HEK293T (cell line): ENCODE measurements at places on chromosomes 1 and 21.

GRCh38 chr21:16519644-16520043, 789.9 kb downstream of the USP25 start:
- no peak for DNase-seq

- DNase-seq: no peak
Measured at GRCh38 chr21:34935898-34936297, 113.2 kb downstream of the RUNX1 start.

DNA sequence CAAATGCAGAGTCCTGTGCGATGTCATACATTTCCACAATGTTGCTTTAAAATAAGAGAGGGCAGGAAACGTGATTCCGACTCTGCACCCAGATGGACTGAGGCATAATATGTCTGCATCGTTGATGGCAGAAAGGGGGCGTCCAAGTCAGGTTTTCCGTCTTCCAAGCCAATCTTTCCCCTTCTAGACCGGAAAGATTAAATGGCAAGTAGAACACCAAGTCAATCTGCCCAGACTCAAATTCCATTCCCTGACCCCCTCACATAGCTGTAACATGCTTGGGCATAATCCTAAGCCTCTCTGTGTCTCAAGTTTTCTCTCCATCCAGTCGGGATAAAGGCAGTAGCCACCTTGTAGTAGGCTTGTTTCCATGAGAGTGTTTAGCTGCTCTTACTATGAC, 14.4 kb downstream of the PCP4 start:
- no peak for DNase-seq

- DNase-seq: no peak
Measured at GRCh38 chr21:25170681-25171080, 436.6 kb downstream of the MRPL39 start.

- no peak for DNase-seq
Measured at GRCh38 chr1:55204997-55205396, 10.2 kb downstream of the USP24 start.

- DNase-seq: no peak
Measured at GRCh38 chr1:22799971-22800370, 89.3 kb downstream of the EPHB2 start.

- DNase-seq: no peak
Measured at GRCh38 chr1:15287035-15287979, 40.3 kb downstream of the FHAD1 start.

GRCh38 chr1:7753641-7754040, 17.5 kb upstream of the VAMP3 start:
- no peak for DNase-seq

DNA sequence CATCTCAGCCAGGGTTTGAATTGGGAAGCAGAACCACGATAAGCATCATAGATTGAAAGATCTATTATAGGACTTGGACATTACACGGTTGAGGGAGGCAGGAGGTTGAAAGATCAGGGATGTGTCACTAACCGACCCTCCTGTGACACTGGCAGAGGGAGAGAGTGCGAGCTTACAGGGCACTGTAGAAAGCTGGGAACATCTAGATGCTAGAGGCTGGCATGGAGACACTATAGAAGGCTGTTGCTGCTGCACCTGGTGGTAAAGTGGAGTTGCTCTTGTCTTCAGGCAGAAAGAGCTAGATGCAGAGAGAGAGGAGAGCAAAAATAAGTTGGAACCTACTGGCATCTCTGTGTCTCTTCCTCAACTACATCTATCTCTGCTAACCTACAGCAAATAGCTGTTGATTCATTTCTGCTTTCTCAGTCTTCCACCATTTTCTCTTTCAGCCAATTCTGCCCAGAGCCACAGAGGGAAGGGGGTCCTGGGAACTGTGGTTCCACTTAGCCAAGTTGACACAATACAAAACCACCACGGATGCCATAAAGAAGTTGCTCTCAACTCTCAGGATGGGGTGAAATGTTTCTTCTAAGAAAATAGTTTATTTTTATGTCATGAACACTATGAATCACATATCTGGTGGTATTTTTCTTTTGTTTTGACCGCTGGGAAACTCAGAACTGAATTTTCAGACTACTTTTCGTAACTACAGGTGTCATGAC, 155.9 kb downstream of the ZNF281 start:
- no peak for DNase-seq

DNA sequence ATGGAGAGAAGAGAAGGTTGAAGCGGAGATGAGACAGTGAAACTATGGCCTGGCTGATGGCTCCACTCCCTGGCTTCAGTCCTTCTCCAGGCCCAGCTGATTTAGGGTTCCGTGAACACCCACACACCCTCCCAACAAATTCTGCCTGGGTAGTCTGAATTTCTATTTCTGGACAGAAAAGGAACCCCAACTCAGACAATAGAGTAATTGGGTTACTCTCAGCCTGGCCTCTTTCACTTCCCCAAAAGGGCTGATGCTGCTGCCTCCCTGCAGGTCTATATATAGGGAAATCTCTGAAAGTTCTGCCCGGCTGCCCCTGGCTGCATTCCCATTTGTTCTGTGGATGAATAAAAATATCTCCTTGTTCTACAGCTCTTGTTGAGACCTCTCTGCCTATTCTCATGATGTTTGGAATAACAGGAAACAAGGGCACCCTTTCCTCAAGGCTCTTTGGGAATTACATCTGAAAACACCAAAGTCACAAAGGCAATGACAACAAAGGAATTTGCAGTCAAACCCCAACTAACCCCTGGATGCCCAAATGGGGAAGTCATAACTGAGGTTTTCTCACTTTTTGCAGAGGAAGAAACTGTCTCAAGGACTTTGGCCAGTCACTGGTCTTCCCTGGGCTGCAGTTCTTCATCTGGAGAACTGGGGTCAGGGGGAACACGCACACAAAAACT, 11.4 kb upstream of the ZSCAN20 start:
- DNase-seq: no peak

DNA sequence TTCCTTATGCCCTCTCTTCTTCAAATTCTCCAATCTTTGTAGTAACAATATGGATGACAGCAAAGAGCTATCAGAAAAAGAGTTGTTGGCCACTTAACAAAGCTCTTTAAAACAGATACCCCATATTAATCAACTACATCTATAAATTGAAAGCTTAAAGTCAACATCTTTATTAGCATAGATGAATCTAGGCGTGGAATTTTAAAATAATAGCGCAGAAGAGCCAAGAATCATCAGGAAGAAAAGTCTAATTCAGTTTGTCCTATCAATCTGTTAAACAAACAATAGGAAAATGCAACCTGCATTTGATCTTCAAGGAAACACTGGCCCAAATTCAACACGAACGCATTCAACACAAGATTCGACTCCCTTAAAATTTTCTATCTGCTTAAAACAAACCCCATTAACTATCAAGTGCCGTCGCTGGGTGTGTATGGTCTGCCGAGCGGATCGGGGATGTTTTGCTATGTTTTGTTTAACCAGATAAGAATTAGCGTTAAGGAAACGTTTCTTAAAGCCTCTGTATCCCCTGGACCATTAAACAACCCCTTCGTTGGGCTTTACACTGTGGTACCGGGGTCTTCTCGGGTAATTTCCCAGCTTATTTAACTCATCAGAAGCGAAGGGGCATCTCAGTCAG, 1.0 kb downstream of the LYST start:
- DNase-seq: no peak

GRCh38 chr21:45510466-45510955, 31.7 kb downstream of the SLC19A1 start:
- no peak for DNase-seq

DNA sequence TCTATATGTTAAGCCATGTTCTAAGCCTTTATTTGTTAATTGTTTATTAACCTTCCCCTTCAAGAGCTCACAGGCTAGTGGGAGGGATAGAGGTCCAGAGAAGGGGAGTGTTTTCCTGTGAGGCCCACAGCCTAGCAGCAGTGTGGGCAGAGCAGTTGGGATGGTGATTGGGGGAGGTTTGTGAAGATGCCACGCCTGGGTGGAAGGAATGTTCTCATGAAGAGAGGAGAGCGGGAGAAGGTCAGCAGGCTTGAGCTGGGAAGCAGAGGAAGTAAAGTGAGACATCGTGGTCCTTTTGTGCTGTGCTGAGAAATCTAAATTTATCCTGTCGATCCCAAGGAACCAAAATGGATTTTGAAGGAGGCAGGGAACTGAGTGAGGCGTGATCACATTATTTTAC, 42.6 kb downstream of the TRAPPC10 start:
- no peak for DNase-seq

DNA sequence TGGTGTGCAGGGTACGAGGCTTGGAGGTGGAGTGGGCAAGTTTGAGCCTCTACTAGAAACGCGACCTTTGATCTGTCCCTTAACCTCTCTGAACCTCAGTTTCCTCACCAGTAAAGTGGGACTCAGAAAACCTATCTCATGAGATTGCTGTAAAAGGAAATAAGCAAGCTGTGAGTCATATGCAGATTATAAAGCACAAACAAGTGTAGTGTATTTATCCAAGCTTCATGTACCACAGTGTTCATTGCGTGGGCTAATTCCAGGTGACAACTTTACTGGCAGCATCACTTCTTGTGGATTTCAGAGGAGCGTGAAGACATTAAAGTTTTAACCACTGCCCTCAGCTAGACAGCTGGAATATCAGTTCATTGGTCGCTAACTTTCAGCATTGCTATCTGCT, 44.4 kb downstream of the ZNF697 start:
- DNase-seq: no peak

GRCh38 chr1:33152685-33153432, 29.0 kb downstream of the TRIM62 start:
- no peak for DNase-seq

GRCh38 chr21:23541571-23541970, 2065.7 kb downstream of the MRPL39 start:
- DNase-seq: no peak

DNA sequence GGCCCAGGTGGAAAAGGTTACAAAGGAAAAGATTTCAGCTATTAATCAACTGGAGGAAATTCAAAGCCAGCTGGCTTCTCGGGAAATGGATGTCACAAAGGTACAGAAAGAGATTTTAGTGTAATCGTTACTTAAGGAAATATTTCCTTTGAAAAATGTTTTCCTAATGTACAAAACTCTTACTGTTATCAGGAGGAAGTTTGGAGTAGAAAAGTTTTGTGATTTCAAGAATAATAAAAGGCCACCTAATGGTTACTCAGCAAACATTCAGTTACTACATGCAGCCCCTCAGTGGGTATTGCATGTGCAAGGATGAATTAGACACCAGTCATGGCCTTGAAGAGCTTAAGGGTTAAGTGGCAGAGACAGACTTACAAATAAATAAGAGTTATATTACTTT, 85.2 kb downstream of the SDCCAG8 start:
- no peak for DNase-seq
